CD4-positive, alpha-beta memory T cell (primary cell): ENCODE measurements at places on chromosomes 11 and 22. TPM values are rescaled to one million over a fixed set of nuclear protein-coding genes. Genes with fewer than 3 reads are reported as not detected.

- no peaks in the 10 kb centered on the region for H3K4me1 ChIP-seq
- H3K4me3 ChIP-seq = no peak within 1 kb of the TSS
- no peak for DNase-seq
- no peaks in the 10 kb centered on the region for H3K36me3 ChIP-seq
Measured at GRCh38 chr11:72216638-72217037, at the start of gene FOLR2. FOLR2 (plus strand) TSS chr11:72216794; CDS start chr11:72218585, 1,791 bp downstream.

DNA sequence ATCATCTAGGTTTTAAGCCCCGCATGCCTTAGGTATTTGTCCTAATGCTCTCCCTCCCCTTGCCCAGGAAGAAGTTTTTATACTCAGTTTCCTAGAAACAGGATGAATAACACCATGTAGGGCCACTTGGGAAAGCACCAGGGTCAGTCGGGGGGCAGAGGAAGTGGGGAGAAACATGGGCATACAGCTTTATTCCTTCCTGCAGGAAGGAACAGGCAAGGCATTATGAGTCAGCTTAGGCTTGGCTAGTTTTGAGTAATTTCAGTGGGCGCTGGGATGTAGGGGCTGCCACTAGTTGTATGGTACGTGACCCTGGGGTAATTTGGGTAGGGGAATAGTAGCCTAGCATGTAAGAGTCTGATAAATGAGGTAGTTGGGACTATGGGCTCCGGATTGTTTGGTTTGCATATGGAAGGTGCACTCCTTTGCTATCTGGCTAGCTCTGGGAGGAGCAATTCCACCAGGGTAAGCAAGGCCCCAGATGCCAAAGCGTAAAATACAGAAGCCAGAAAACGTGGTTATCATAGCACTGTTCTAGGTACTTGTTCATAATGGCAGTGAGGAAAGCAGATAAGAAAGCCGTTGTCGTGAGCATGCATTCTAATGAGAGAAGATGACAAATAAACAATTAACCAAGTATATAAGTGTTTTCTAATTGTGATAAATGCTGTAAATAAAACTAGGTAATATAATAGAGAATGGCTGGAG lies 24.8 kb downstream of the ACER3 start:
- no peaks in the 10 kb centered on the region for H3K4me1 ChIP-seq
- no peak overlapping the region for H3K27ac ChIP-seq
- no peaks in the 10 kb centered on the region for H3K27me3 ChIP-seq
- H3K36me3 ChIP-seq = no peaks in the 10 kb centered on the region
- no peak overlapping the region for H3K4me3 ChIP-seq

The CYP2D6 gene
- total RNA-seq = 10.7 TPM

- H3K4me1 ChIP-seq = no peaks in the 10 kb centered on the region
- DNase-seq = no peak
- no peak overlapping the region for H3K27ac ChIP-seq
- H3K36me3 ChIP-seq = no peaks in the 10 kb centered on the region
- no peak overlapping the region for H3K4me3 ChIP-seq
- no peaks in the 10 kb centered on the region for H3K27me3 ChIP-seq
Measured at GRCh38 chr11:116602637-116602942, 170.2 kb downstream of the BUD13 start.

DNA sequence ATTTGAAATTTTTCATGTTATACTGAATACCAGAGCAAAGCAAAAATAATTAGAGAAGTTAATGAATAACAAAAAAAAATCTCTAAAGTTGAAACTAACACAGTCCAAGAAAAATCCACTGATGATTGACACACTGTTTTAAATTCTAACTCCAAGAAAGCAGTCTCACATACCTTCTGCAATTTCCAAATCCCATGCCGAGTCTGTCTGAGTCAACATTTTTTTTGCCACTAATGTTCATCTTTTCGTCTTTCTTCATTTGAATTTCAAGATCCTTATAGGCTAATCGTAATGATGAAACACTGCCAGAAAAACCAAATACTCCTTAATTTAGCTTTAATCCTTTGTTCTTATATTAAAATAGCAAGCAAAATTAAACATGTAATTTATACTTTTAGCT lies 39.5 kb downstream of the ARFGAP3 start:
- no peaks in the 10 kb centered on the region for H3K27me3 ChIP-seq
- no peaks in the 10 kb centered on the region for H3K4me1 ChIP-seq
- no peak overlapping the region for H3K4me3 ChIP-seq
- no peak for DNase-seq
- peaks cover 18% of the 10 kb centered on the region for H3K36me3 ChIP-seq

GRCh38 chr11:13944016-13944415 lies 18.5 kb upstream of the SPON1 start:
- no peak overlapping the region for H3K4me3 ChIP-seq
- H3K27me3 ChIP-seq = no peaks in the 10 kb centered on the region
- DNase-seq = no peak
- H3K4me1 ChIP-seq = peaks cover 45% of the 10 kb centered on the region
- no peak overlapping the region for H3K27ac ChIP-seq

The KCNJ4 gene
- total RNA-seq = not detected

DNA sequence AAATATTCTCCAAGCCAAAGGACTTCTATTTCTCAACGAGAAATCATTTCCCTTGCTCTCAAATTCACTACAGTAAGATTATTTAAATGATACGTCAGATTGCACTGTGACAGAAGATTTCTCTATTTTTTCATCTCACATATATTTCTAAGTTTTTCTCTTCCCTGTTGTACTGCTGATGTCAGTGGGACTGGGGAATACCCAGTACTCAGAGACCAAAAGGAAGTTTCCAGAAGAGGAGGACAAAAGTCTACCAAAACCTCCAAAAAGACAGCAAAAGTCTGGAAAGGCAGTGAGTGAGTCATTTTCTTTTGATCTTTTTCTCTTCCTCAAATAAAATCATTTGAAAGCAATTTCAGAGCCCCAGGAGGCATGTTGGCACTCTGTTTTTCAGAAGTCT lies 149.8 kb upstream of the PITPNB start:
- no peaks in the 10 kb centered on the region for H3K36me3 ChIP-seq
- no peak overlapping the region for H3K27ac ChIP-seq
- H3K27me3 ChIP-seq = no peaks in the 10 kb centered on the region
